ENCODE measurements at places on chromosomes 1 and 21. TPM values are rescaled to one million over a fixed set of nuclear protein-coding genes. Genes with fewer than 3 reads are reported as not detected.

KRTAP19-1 gene
- total RNA-seq, result not detected

DENND4B gene
- total RNA-seq, result 205 TPM

DNA sequence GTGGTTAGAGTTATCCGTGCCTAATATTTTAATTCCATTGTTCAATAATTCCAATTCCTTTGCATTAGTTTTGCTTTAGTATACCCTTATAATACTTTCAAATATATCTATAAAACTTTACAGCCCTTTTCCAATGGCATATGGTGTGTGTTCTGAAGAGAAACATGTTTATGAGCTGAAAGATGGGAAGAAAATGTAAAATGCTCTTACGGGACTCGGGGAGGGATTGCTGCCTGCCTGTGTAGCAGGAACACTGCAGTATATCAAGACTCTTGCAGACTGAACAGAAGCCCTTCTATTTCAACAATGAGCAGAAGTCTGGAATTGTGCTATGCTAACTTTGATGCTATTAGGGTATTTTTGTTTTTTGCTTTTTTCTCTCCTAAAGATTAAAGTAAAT is 406.8 kb downstream of the PTBP2 start:
- DNase-seq, result no peak

CYP4Z1 gene
- not detected for total RNA-seq

GNG4 gene
- 0.19 TPM for total RNA-seq

RNF2 gene
- total RNA-seq, result 20.8 TPM
